Kidney (tissue), 22 donors: ENCODE measurements at places on chromosomes 7 and 10. TPM values are rescaled to one million over a fixed set of nuclear protein-coding genes. Genes with fewer than 3 reads are reported as not detected.

DNA sequence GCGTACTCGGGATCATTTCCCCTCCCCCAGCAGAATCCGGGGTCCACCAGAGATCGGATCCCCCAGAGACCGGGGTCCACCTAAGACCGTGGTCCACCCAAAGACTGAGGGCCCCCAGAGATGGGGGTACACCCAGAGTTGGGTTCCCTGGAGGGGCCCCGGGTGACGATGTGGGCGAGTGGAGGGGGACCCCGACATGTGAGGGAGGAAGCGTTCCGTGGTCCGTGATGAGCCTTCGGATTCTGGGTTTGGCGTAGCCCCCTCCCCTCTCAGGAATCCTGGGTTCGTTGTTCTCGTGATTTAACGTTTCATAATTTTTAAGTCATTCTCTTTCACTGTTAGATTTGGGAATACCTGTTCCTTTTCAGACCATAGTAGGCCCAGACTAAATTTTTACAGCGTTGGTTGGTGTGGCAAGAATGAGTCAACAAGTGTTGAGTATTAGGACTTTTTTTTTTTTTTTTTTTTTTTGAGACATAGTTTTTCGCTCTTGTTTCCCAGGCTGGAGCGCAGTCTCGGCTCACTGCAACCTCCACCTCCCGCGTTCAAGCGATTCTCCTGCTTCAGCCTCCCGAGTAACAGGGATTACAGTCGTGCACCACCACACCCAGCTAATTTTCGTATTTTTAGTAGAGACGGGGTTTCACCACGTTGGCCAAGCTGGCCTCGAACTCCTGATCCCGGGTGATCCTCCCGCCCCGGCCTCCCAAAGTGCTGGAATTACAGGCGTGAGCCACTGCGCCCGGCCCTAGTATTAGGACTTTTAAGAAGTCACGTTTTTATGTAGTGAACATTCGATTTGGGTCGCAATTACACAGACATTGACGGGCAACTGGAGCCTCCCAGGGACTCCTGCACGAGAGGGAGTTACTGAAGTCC, 672 bp downstream of the GTPBP4 start:
- peaks cover 13% of the 10 kb centered on the region for H3K4me1 ChIP-seq
- peak; percentile 10 for DNase-seq

- no peaks in the 10 kb centered on the region for H3K4me1 ChIP-seq
- no peak overlapping the region for H3K27ac ChIP-seq
- no peak overlapping the region for H3K4me3 ChIP-seq
- H3K27me3 ChIP-seq = no peaks in the 10 kb centered on the region
Measured at GRCh38 chr7:85215098-85215497, 28.2 kb upstream of the SEMA3D start.

- peak overlapping the region; percentile 81 for H3K4me3 ChIP-seq
- peak overlapping the region; percentile 98 for H3K27ac ChIP-seq
- H3K27me3 ChIP-seq = no peaks in the 10 kb centered on the region
- no peaks in the 10 kb centered on the region for H3K36me3 ChIP-seq
- peaks cover 19% of the 10 kb centered on the region for H3K4me1 ChIP-seq
- DNase-seq = no peak
Measured at GRCh38 chr7:4683043-4683883, 1.2 kb downstream of the FOXK1 start.

GRCh38 chr7:137987018-137987349, 14.9 kb downstream of the CREB3L2 start:
- no peaks in the 10 kb centered on the region for H3K27me3 ChIP-seq
- peaks cover 28% of the 10 kb centered on the region for H3K4me1 ChIP-seq
- DNase-seq = no peak
- H3K36me3 ChIP-seq = no peaks in the 10 kb centered on the region
- no peak overlapping the region for H3K27ac ChIP-seq

DNA sequence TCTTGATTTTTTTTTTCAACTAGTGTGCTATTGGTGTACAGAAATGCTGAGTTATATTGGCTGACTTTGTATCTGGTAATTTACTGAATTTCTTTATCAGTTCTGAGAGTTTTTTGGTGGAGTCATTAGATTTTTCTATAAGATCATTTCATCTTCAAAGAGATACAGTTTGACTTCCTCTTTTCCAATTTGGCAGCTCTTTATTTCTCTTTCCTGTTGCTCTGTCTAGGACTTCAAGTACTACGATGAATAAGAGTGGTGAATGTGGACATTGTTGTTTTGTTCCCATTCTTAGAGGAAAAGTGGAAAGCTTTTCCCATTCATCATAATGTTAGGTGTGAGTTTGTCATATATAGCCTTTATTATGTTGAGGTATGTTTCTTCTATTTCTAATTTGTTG, 50.2 kb downstream of the LOXL4 start:
- H3K27me3 ChIP-seq = no peaks in the 10 kb centered on the region
- H3K4me3 ChIP-seq = no peak overlapping the region

GRCh38 chr7:21884496-21884895, 61.2 kb downstream of the CDCA7L start:
- H3K27me3 ChIP-seq = no peaks in the 10 kb centered on the region
- H3K36me3 ChIP-seq = no peaks in the 10 kb centered on the region
- H3K4me3 ChIP-seq = no peak overlapping the region
- H3K4me1 ChIP-seq = no peaks in the 10 kb centered on the region
- DNase-seq = no peak

The CCL24 gene
- total RNA-seq = not detected

The VAX1 gene
- not detected for total RNA-seq

The C10orf67 gene
- total RNA-seq = 1.6 TPM

The GPR26 gene
- not detected for total RNA-seq

The FAM53B gene
- 30.0 TPM for total RNA-seq
